Stimulated activated CD8-positive, alpha-beta memory T cell treated with anti-CD3 and anti-CD28 coated beads, Interleukin-4, amount 100 ng/mL, for 4 hours (primary cell): ENCODE measurements at places on chromosomes 5 and 9.

GRCh38 chr5:67100301-67100700, 96.3 kb downstream of the CD180 start:
- DNase-seq: no peak

GRCh38 chr5:116880150-116880549, 305.5 kb upstream of the SEMA6A start:
- no peak for DNase-seq

DNA sequence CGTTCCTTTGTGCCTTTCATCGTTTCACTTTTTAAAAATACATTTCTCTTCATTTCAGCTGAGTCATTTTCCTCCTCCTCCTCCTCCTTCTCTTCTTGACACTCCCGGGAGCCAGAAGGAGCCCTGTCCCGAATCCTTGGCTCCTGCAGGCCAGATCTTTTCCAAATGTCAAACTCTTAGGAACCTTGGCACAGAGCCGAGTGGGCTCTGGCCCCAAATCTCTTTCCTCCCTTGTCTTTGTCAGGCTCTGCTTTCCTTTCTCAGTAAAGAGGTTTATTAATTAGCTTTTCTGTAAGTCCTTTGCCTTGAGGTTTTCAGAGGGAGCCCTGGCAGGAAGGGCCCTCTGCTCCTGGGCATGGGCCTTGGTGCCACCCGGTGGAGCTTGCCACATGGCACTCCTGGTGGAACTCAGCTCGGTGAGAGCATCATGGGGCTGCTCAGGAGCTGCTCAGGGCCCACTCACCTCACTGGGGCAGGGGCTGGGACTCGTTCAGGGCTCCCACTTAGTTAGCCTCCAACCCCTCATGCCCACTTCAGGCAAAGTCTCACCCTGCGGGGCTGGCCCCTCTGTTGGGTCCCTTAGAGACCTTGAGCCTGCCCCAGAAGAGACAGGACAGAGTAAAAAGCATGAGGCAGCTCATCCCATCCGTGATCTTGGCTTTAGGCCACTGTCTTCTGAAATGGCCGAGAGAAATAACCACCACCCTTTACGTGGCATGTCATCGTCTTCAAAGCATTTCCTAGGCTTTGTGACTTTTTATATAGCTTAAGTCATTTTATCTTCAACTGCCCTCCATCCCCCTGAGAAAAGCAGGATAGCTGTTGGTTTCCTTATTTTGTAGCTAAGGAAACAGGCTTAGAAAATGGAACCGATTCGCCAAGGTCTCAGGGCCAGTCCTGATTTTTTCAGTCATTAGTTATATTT, 17.1 kb downstream of the STC2 start:
- no peak for DNase-seq

DNA sequence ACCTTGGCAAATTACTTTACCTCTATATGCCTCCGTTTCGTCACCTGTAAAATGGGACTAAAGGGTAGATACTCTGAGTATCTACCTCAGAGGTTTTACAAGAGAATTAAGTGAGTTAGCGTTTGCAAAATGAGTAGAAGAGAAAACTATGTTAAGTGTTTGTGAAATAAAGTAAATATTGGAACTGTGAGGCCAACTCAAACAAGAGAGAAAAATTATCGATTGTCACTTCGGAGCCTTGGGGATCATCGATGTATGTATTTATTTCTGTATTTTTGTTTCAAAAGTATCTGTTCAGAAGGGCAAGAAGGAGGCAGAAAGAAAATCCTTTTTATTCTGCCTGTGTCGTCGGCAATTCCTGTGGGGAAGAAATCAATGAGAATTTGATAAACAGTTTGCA, 25.8 kb upstream of the C5orf58 start:
- DNase-seq: no peak
